ENCODE measurements at places on chromosomes 12 and 14.

DNA sequence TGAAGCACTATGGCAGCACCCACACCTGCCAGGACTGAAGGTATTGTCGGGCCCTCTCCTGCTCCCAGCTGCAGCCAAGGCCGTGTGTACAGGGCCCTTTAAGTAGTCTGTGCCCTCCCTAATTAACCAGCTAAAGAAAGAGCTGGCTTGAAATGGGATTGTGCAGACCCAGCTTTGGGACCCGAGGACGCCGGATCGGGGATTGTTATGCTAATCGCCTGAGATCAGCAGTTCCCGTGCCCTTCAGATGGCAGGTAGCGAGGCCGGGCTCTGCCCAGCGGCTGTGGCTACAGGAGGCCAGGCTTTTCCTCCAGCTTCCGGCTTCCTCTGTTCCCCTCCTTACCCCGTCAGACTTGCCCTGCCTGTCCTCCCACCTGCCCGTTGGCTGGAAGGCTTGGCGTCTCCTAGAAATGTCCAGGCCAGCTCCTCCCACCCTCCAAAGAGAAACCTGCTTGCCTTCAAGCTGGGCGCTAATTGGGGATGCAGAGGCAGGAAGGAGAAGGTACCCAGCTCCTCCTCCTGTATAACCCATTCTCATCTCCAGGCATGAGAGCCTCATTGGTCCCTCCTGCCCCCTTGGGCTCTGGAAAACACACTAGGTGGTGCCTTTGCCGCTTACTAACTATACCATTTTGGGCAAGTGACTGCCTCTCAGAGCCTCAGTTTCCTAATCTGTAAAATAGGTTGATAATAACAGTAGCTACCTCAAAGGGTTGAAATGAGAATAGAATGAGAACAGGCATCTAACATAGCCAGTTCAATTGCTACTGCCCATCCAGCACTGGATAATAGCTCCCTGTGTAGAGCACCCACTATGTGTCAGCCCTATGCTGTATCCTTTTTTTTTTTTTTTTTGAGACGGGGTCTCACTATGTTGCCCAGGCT lies 25.8 kb upstream of the MSI1 start:
- DNase-seq = no peak

DNA sequence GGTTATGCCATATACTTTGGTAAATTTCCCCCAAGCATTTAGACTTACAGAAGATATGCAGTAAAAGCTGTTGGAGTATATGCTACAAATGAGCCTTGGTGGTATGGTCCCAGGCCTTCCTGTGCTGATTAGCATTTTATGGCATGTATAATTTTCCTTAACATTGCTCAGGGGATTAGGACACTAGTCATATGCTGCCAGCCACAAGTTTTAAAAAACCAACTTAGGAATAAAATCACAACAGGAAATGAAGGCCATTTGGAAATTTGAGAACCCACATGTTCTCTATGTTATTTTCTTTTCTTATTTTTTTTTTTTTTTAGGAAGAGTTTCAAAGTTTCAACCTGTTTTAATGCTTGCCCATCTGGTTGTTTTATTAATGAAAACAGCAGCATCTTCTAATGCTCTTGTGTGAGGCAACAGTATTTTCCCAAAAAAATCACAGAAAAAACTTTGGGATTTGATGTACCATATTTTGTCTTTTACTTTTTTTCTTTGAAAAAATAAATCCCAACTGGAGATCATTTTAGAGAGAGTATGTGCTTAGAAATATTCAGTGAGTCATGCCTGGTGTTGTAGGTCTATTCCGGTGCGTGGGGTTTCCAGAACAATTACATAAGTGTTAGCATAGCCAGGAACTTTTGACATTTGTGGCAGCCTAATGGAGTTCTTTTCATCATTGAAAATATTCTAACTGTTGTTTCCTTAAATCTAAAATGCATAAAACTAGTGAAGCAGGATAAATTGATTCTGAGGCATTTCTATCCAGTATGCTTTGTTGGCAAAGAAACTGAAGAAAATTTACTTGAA lies 21.7 kb upstream of the DUSP6 start:
- DNase-seq = no peak

DNA sequence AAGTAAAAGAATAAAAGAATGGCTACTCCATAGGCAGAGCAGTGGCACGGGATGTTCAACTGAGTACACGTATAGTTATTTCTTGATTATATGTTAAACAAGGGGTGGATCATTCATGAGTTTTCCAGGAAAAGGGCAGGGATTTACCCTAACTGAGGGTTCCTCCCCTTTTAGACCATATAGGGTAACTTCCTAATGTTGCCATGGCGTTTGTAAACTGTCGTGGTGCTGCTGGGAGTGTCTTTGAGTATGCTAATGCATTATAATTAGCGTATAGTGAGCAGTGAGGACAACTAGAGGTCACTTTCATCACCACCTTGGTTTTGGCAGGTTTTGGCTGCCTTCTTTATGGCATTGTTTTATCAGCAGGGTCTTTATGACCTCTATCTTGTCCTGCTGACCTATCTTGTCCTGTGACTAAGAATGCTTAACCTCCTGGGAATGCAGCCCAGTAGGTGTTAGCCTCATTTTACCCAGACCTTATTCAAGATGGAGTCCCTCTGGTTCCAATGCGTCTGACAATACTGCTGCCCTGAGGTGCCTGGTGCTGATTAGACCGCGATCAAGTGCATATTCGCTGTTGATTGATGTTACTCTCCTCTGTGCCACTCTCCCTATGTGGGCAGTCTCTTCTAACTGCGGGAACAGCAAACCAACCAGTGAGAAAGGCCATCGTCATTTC lies 67.6 kb upstream of the AMN1 start:
- DNase-seq = no peak

DNA sequence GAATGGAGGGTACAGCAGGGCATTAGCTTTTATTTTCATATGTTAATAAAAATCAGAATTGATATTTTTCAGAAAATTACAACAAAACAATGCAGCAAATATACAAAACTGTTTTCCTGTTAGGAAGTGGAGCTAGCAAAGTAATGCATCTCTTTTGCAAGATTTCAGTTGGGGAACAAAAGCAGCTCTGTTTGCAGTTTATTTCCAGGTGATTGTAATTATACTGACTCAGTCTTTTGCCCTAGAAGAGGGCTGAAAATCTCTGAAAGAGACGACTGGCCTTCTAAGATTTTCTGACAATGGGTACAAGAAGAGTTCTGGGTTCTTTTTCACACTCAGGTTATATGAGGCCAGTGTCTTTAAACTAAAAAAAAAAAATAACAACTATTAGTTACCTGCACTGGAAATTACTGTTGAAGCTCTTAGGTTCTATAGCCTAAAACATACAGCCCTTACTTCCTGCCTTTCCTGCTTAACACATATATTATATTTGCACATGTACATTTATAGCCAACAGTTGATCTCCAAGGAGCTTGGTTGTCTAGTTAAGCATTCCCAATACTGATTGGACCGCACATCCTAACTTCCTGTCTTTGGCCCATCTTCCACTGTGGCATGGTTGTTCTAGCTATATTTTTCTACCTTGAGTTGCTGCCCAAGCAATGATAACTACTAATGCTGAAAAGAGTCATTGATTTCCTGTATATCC lies 199.1 kb upstream of the KRR1 start:
- no peak for DNase-seq

DNA sequence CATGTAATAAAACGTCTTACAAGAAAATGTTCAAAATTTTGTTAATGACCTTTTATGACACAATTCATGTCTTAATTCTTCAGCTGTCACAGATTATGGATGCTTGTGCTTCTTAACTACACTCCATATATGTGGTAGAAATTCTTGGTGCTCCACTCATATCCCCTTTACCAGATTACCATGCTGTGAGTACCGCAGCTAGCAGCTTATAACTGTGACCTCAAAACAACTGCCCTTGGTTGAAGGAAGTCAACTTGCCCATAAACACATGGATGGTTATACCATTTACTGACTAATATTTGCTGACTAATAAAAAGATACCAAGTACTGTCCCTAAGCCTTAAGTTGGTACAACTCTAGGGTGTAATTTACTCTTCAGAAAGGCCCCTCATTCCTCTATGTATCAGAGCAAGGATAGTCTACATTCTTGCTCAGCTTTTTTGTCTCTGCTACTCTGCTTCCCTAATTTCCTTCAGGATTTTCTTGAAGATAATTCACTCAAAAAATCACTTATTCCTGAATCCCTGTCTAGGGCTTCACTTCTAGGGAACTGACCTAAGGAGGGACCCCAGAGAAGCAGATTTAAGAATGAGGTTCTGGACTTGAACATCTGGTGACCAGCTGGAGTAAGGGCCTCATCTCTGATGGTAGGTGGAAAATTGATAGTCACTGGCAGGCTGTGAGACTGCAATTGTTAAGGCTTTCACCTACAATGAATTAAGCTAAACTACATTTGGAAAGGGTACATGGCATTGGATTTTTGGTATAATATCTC lies 152.3 kb downstream of the SLC6A15 start:
- DNase-seq = no peak

DNA sequence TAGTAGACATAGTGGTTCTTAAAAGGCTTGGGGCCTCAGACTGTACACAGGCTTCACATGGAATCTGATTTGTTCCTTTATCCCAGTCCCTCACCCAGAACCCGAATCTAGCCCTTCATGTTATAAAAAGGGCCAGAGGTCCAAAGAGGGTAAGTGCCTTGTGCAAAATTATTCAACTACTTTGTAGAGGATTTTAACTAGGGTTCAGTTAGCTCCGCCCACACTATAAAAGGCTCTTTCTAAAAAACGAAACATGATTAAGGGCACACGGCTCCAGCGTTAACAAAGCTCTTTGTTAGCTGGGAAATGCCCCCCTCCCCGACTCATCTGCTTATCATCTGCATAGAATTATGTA lies 3.2 kb upstream of the SOCS2 start:
- no peak for DNase-seq

DNA sequence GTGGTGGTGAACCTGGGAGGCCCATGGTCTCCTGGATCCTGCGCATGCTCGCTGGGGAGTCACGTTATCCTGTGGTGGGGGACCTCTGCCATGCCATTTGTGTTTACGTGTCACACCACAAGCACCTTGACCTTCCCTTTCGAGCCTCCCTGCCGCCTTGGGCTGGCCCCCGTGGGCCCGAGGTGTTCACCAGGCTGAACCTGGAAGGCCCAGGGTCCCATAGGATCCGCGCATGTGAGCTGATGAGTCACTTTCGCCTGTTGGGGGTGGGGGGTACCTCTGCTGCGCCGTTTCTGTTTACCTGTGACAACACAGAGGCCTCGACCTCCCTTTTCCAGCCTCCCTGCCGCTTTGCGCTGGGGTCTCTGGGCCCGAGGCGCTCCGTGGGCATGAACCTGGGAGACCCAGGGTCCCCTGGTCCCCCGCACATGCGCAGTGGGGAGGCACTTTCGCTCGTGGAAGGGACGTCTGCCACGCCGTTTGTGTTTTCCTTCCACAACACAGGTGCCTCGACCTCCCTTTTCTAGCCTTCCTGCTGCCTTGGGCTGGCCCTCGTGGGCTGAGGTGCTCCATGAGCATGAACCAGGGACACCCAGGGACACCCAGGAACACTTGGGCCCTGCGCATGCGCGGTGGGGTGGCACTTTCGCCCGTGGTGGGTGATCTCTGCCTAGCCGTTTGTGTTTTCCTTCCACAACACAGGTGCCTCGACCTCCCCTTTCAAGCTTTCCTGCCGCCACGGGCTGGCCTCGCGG lies 334.1 kb downstream of the ALG10 start:
- DNase-seq = no peak

DNA sequence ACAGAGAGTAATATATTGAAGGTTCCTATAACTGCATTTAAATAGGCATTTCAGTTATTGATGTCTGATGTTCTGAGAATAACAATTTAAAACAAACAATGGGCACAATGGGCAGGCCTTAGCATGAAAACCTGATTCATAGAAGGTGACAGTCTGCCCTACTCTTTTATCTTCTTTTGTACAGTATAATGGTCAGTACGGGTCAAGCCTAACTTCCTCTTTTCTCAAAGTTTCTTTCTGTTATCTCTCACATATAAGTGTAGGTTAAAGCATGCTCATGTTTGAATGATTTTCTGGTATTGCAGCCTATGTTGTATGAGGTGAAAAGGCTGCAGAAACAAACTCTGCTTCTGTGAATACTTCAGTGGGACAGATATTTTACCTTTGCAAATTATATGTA lies 14.2 kb downstream of the FKBP3 start:
- DNase-seq = no peak

GRCh38 chr14:45271858-45272537 lies 19.0 kb upstream of the MIS18BP1 start:
- no peak for DNase-seq

DNA sequence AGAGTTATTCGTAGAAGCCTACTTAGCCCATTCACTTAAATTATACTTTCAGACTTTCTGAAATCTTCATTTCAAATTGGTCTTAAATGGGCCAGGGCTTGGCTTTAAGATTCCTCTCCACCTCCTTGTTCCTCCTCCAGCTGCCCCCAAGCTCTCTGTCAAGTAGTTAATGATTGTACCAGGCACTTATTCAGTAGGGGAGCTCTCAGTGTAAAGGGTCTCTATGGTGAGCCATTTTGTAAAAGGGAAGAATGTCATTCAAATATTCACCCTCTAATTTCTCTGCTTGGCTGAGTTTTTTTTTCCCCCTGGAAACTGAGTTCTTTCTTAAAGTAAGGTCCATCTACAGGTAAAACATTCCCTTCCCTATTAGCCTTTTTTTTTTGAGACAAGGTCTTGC lies 96.6 kb downstream of the SUDS3 start:
- DNase-seq = no peak

DNA sequence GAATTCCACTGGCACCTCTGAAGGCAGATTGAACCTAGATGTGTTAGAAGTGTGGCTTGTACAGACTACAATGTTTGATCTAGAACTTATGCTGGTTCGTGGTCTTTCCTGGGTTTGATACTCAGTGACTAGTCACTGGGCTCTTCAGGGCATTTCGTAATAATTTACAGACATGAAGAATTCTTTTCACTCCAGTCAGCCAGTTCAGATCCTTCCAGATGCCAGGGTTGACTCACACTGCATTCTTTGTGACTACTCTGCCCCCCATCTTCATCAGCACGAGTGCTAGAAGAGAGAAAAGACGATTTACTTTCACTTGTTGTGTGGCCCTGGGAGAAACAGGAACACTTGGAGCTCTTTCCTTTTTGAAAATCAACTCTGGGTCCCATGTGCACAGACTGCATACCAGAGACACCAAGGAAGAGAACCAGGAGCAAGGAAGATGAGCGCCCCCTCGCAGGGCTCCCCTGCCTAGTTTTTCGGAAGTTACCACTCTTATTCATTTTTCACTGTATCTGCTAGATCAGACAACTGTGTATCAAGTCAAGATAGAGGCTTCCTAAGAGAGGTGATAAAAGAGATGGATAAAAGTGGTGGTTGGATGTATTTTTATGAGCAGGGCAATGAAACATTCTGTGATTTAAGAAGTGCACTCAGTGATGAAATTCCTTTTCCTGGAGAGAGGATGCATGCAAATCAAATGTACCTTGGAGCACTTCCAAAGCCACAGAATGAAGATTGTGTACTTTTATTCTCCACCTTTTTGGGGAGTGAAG lies 33.5 kb upstream of the EVL start:
- no peak for DNase-seq

- peak; percentile 82 for DNase-seq
Observed at GRCh38 chr12:18383203-18383602, 121.9 kb downstream of the PIK3C2G start.

DNA sequence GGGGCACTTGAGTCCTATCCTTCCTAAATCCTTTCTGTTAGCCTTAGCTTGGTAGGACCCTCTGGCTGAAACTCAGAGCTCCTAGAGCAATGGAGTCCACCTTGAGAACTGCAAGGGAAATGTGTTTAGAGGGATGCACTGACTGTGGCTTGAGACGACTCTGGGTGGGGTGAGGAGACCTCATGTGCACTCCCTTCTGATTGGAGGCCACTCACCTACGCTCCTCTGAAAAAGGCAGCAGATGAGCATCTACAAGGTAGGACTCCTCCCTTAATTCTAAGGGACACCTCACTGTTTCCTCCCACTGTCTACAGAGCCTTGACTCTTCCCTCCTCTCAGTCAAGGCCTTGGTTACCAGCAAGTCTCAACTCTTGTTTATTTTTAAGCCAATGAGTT lies 1.0 kb downstream of the MAP3K12 start:
- no peak for DNase-seq
